ENCODE measurements at places on chromosomes 1 and 21.
A peak's percentile ranks its signal among the peaks of the same experiment; 100 is the strongest.

DNA sequence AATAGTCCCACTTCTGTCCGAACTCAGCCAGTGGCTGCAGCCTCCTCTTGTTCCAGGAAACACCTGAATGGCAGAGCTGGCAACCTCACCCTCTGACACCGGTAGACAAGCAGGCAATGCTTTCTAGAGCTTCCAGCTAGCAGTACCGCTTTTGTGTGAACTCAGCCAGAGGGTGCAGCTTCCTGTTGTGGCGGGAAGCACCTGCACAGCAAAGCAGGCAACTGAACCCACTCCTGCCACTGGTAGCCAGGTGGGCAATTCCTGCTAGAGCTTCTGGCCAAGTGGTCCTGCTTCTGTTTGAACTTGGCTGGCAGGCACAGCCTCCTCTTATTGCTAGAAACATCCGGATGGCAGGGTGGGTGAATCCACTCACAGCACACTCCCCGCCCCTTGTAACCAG is 40.1 kb upstream of the TMPRSS15 start:
- DNase-seq, result peak; percentile 22

DNA sequence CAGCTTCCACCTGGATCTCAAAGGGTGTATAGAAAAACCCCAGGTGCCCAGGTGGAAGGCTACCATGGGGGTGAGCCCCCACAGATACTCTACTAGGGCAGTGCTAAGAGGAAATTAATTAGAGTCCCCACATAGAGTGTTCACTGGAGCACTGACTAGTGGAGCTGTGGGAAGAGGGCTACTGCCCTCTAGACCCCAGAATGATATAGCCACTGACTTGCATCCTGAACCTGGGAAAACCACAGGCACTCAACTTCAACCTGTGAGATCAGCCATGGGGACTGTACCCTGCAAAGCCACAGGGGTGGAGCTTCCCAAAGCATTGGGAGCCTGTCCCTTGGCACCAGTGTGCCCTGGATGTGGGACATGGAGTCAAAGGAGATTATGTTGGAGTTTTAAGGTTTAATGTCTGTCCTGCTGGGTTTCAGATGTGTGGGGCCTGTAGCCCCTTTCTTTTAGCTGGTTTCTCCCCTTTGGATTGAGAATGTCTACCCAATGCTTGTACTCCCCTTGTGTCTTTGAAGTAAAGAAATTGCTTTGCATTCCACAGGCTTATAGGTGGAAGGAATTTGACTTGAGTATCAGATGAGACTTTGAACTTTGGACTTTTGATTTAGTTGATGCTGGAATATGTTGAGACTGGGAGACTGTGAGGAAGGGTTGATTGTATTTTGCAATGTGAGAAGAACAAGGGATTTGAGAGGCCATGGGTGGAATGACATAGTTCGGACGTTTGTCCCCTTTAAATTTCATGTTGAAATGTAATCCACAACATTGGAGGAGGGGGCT is 31.8 kb upstream of the CDC14A start:
- DNase-seq, result no peak

DNA sequence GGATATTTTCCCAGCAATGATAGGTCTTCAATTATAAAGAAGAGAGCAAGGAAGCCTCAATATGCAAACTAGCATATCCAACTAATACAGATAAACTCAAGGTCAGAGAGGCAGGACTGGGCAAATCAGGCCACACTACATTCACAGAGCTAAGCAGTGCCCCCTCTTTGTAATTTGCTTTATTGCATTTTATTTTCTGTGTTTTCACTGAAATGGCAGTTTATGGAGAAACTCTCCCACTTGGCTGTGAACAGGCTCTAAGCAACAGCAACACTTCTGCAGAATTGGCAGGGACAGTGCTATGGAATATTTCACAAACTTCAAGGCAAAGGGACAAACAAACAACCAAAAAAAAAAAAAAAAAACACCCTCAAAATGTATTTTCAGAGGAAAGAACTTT is 93.4 kb upstream of the SOD1 start:
- DNase-seq, result no peak

- no peak for DNase-seq
These were observed 152.9 kb downstream of the FCRL5 start for GRCh38 chr1:157399343-157399983.

DNA sequence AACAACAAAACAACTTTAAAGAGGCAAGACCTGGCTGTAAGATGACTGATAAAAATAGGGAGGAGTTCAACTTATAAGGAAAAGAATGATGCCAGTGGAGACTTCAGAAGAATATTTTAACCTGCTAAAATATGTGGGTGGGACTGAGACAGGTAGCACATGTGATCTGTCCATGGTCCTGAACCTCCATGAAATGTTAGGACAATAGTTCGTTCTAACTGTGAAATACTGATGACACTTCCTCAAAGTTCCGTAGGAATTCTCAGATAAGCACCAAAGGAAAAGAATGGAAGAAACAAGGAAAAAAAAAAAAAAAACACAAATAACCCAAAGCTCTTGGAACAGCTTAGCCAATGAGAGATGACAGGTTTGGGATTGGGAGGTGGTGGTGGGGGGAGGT is 44.7 kb downstream of the CDC42BPA start:
- DNase-seq, result peak; percentile 29

All from activated naive CD4-positive, alpha-beta T cell treated with anti-CD3 and anti-CD28 coated beads, Interleukin-2, amount 10 ng/mL, durations not matched to agents 7 days and 5 days (primary cell).